ENCODE measurements at places on chromosomes 6 and 20.
A peak's percentile ranks its signal among the peaks of the same experiment; 100 is the strongest.

DNA sequence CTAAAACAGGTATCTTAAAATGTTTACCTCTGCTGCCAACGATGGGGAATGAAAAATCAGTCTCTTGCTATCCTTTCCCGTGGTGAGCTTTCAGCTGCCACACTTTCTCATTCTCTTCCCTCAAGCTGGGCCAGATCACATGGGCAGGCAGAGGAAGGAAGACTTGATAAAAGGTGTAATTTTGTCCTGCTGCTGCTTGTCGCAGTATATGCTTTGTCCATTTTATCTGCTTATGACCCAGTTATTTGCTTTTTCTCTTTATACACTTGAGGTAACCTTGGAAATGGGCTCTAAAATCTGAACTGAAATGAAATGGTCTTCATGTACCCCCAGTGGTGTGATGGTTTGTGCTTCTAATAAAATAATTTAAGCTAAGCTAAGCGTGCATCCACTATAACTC is 695.9 kb upstream of the FLRT3 start:
- no peak overlapping the region for H3K4me3 ChIP-seq
- H3K4me1 ChIP-seq: no peaks in the 10 kb centered on the region
- DNase-seq: no peak
- H3K27me3 ChIP-seq: no peaks in the 10 kb centered on the region

DNA sequence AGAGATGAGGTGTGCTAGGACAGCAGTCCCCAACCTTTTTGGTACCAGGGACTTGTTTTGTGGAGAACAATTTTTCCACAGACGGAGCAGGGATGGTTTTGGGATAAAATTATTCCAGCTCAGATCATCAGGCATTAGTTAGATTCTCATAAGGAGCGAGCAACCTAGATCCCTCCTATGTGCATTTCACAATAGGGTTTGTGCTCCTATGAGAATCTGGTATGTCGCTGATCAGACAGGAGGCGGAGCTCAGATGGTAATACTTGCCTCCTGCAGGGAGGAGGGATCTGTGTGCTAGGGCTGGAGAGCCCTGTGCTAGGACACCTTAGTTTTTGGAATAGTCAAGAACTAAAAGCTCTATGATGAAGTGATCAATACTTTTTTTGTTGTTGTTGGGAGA is 2.5 kb downstream of the SMIM13 start:
- no peak overlapping the region for H3K27ac ChIP-seq
- H3K27me3 ChIP-seq: no peaks in the 10 kb centered on the region
- H3K4me3 ChIP-seq: peak overlapping the region; percentile 98
- DNase-seq: peak; percentile 78
- H3K36me3 ChIP-seq: peaks cover 3% of the 10 kb centered on the region

GRCh38 chr6:39005774-39006173 is 42.8 kb upstream of the GLP1R start:
- no peak for DNase-seq
- H3K27me3 ChIP-seq: peaks cover 21% of the 10 kb centered on the region
- no peaks in the 10 kb centered on the region for H3K4me1 ChIP-seq
- H3K4me3 ChIP-seq: no peak overlapping the region
- no peak overlapping the region for H3K27ac ChIP-seq

DNA sequence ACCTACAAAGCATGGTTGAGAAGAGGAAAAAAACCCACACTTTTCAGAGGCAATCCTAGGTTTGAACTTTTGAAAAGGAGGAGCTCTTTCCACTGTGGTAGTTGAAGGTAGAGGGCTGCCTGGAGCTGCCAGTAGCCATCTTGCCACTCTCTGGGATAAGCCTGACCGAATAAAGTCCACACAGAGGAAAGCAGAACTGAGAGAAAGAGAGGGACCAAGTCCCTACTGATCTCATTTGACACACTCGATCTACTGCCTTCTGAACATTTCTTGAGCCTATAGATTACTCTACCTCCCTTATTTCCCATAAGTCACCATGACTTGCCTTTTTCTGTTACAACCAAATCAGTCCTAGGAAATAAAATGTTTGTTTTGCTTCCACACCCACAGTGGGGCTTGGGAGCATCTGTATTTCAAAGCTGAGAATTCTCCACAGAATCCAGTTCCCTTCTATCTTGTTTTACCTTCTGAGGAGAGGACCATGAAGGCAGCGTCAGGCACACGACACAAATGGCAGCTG is 147.0 kb upstream of the PTPRK start:
- no peaks in the 10 kb centered on the region for H3K36me3 ChIP-seq
- no peaks in the 10 kb centered on the region for H3K27me3 ChIP-seq
- H3K27ac ChIP-seq: no peak overlapping the region
- no peak overlapping the region for H3K4me3 ChIP-seq
- no peak for DNase-seq

- no peaks in the 10 kb centered on the region for H3K36me3 ChIP-seq
- H3K27ac ChIP-seq: peak overlapping the region; percentile 25
- no peaks in the 10 kb centered on the region for H3K27me3 ChIP-seq
- H3K4me3 ChIP-seq: no peak overlapping the region
Measured at GRCh38 chr6:156587751-156588301, 189.4 kb upstream of the ARID1B start.

GRCh38 chr20:23365390-23366165 is 3.6 kb downstream of the GZF1 start:
- DNase-seq: no peak
- H3K27ac ChIP-seq: no peak overlapping the region
- no peak overlapping the region for H3K4me3 ChIP-seq
- H3K4me1 ChIP-seq: peaks cover 21% of the 10 kb centered on the region
- H3K36me3 ChIP-seq: peaks cover 29% of the 10 kb centered on the region

DNA sequence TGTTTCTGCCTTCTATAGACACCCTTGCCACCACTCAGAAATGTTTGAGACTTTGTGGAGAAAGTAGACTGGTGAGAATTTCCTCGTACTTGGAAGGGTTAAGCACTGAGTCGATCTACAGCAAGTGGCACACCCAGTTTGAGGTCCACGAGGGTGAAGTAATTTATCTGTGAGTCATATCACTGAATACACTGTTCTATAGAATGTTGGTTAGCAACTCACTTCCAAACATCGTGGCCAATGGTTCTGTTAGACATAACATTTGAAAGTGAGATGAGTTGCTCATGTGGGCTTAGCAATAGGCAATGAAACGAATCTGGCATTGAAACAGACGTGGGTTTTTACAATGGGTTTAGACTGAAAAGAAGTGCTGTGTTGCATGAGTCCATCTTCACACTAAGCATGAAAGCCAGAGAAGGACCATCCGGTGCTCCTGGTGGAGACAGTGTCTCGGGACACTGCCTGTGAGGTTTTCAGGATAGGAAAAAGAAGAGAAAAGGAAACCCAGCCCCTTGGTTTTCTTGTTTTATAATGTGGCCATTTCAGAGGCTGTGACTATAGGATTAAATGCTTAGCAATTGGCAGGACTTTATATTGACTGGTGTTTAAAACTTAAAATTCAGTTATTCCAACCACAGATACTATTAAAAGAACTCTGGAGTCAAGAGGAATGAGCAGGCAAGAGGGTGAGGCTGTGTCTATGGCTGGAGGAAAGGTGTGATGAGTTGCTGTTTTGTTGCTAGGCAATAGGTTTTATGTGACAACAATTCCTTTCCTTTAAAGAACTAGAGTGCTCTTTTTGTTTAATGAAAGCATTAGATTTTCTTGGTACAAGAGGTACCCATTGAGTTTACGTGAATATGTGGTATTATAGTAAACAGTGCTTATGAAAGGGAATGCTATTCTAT is 31.0 kb upstream of the EZR start:
- no peaks in the 10 kb centered on the region for H3K36me3 ChIP-seq
- peak overlapping the region; percentile 53 for H3K27ac ChIP-seq
- no peaks in the 10 kb centered on the region for H3K27me3 ChIP-seq
- no peak overlapping the region for H3K4me3 ChIP-seq
- DNase-seq: peak; percentile 94
- peaks cover 23% of the 10 kb centered on the region for H3K4me1 ChIP-seq

- H3K36me3 ChIP-seq: peaks cover 58% of the 10 kb centered on the region
- H3K4me3 ChIP-seq: no peak overlapping the region
- no peaks in the 10 kb centered on the region for H3K27me3 ChIP-seq
- no peak overlapping the region for H3K27ac ChIP-seq
- DNase-seq: no peak
- no peaks in the 10 kb centered on the region for H3K4me1 ChIP-seq
Measured at GRCh38 chr20:57380081-57380750, 11.0 kb upstream of the RBM38 start.

DNA sequence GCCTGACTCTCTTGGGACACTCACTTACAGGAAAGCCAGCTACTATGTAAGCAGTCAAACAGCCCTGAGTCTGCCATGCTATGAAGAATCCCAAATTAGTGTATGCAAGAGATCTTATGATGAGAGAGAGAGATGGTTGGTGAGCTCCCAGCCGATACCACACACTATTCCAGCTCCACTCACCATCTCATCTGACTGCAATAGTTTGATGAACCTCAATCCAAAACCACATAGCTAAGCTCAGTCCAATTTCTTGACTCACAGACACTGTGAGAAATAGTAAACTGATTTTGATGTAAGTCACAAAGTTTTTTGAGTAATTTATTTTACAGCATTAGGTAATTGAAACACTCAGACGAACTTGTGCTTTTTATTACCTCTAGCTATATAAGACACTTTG is 441.4 kb downstream of the COL12A1 start:
- H3K36me3 ChIP-seq: no peaks in the 10 kb centered on the region
- no peak overlapping the region for H3K4me3 ChIP-seq
- H3K4me1 ChIP-seq: no peaks in the 10 kb centered on the region

DNA sequence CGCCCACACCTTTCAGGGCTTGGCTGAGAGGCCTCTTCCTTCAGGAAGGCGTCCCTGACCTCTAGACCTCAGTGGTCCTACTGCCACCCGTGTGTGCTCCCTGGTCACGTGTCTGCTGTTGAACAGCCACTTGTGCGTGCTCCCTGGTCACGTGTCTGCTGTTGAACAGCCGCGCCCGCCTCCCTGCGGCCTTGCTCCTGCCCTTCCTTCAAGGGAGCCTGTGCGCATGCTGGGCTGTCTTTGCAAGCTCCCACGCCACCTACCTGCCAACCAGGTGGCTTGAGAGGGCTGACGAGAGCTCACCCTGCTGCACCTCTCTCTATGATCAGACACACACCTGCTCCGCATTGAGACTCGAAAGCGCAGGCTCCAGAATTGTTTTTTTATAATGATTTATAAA is 179.3 kb downstream of the BMP7 start:
- H3K27me3 ChIP-seq: peaks cover 19% of the 10 kb centered on the region
- H3K27ac ChIP-seq: no peak overlapping the region
- H3K36me3 ChIP-seq: no peaks in the 10 kb centered on the region
- H3K4me3 ChIP-seq: no peak overlapping the region

- no peaks in the 10 kb centered on the region for H3K27me3 ChIP-seq
- H3K4me3 ChIP-seq: no peak overlapping the region
- peaks cover 20% of the 10 kb centered on the region for H3K4me1 ChIP-seq
Measured at GRCh38 chr6:111553580-111553979, 52.1 kb downstream of the TRAF3IP2 start.

DNA sequence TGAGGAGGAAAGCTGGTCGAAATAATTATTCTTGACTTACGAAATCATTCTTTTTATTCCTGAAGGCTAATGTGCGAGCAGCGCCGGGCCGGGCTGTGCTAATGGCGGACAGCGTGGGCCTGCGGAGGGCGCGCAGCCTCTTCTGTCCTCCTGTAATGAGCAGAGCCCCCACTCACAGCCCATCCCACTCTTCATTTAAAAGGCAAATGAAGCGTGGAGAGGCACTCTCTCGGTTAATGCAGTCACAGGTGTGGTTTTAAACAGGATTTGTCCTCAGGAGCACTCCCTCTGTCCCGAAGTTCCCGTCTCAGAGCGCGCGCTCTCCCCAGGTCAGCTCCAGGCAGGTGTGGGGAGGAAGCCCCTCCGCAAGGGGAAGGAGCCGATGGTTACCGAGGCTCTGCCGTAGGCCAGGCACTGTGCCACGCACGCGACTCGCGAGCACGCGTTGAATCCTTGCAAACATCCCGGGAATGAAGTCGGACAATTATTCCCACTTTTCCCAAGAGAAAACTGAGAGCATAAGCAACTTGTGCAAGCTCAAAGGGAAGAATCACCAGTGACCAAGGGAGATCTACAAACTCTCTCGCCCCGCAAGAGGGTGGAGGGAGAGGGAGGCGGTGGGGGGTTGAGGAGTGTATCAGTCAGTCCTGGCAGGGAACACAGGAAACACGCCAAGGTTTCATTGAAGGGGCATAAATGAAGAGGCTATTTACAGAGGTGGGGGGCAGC is 35.5 kb upstream of the ZFAND3 start:
- peak; percentile 57 for DNase-seq
- no peaks in the 10 kb centered on the region for H3K36me3 ChIP-seq
- peak overlapping the region; percentile 42 for H3K27ac ChIP-seq
- peak overlapping the region; percentile 74 for H3K4me3 ChIP-seq

GRCh38 chr6:125961117-125961516 is 4.5 kb downstream of the HINT3 start:
- H3K27ac ChIP-seq: no peak overlapping the region
- DNase-seq: no peak
- H3K4me3 ChIP-seq: no peak overlapping the region
- no peaks in the 10 kb centered on the region for H3K27me3 ChIP-seq
- H3K4me1 ChIP-seq: no peaks in the 10 kb centered on the region

- no peak overlapping the region for H3K27ac ChIP-seq
- no peak overlapping the region for H3K4me3 ChIP-seq
- H3K4me1 ChIP-seq: no peaks in the 10 kb centered on the region
Measured at GRCh38 chr20:57335392-57335791, 5.8 kb downstream of the SPO11 start.

DNA sequence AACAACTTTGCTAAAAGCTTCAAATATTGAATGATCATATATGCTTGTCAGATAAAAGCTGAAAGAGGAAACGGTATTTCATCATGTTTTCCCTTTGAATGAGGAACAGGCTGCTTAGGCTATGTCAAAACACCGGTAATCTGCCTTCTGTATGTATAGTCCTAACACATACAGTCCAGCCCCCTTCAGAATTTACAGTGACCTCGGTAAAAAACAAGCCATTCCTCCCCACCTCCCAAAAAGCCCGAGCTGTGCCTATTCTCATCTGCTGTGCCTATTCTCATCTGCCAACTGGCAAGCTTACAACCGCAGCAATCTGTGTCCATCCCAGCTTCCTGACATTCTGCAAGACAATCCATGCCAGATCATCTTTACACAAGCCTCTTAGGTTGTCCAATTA is 26.8 kb upstream of the UBE2J1 start:
- H3K36me3 ChIP-seq: no peaks in the 10 kb centered on the region
- H3K27me3 ChIP-seq: no peaks in the 10 kb centered on the region
- no peak for DNase-seq
- H3K4me3 ChIP-seq: no peak overlapping the region
- H3K4me1 ChIP-seq: peaks cover 4% of the 10 kb centered on the region

DNA sequence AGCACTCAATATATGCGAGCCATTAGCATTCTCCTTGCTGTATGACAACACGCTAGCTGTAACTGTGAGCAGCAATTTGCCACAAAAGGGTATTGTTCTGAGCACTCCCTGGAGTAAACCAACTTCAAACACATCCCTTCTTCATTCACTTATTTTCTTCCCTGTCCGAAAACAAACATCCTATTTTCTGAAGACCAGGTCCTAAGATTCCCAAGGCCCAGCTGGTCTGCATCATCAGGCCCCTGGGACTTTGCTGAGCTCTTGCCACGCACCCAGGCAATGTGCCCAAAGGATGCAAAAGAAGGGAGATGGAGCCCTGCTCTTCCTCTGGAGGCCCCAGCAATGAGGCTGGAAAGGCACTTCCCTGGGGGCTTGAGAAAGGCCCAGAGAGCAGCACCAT is 118.1 kb downstream of the PREX1 start:
- no peaks in the 10 kb centered on the region for H3K4me1 ChIP-seq
- no peak overlapping the region for H3K27ac ChIP-seq
- no peaks in the 10 kb centered on the region for H3K36me3 ChIP-seq
- peaks cover 22% of the 10 kb centered on the region for H3K27me3 ChIP-seq
